CD4-positive, alpha-beta T cell (primary cell): ENCODE measurements at places on chromosomes 6 and 20. TPM values are rescaled to one million over a fixed set of nuclear protein-coding genes. Genes with fewer than 3 reads are reported as not detected.

WFDC10B gene
- not detected for total RNA-seq

DNA sequence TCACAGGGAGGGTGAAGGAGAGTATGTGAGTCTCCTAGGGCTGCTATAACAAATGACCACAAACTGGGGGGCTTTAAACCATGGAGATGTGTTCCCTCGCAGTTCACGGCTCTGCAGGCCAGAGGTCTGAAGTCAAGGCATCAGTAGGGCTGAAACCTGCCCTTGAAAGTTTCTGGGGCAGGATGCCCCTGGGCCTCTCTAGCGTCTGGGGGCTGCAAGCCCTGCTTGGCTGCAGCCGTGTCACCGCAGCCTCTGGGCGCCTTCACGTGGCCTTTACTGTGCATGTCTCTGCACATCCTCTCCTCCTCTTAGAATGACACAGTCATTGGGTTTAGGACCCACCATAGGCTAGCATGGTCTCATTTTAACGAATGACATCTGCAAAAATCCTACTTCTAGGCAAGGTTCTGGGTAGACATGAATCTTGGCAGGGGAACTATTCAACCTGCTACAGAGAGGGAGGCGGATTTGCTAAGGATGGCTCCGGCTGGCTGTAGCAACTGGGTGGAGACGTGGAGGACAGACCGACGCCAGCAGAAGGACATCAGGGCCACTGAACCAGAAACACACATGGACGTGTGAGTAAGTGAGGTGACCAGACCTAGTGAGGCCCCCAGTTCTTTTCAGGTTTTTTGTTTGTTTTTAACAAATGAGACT lies 58.6 kb downstream of the PHACTR3 start:
- no peak for DNase-seq

DNA sequence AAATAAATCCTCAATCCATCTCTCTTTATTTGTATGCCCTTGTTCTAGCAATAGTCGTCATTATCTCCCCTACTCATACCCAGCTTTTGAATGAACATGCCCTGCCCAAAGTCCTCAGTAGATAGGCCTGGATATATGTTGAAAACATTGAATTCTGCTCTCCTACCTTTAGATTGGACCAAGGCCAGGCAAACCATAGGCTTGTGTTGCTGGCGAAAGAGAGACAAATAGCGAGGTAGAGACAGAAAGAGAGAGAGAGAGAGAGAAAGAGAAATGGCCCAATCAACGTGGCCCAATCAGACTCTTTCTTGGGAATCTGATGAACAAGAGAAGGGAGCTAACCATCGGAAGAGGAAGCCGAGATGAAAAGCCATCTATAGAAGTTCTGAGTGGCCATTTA lies 45.2 kb downstream of the NEDD9 start:
- DNase-seq: no peak

DNA sequence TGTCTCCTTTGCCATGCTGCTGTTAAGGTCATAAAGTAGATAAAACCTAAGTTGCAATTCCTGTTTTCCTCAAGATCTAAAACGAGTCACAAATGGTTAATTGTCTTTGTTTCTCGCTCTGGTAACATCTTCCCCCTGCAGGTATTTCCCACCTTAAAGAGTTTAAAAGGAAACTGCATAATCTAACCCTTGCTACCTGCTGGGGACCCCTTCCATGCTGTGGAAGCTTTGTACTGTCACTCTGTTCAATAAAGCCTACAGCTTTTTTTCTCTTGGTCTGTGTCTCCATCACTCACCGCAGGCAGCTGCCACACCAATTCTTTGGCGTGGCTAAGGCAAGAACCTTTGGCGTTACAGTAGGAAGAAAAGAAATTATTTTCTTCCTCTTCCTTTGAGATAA lies 117.7 kb upstream of the GJE1 start:
- no peak for DNase-seq

DNA sequence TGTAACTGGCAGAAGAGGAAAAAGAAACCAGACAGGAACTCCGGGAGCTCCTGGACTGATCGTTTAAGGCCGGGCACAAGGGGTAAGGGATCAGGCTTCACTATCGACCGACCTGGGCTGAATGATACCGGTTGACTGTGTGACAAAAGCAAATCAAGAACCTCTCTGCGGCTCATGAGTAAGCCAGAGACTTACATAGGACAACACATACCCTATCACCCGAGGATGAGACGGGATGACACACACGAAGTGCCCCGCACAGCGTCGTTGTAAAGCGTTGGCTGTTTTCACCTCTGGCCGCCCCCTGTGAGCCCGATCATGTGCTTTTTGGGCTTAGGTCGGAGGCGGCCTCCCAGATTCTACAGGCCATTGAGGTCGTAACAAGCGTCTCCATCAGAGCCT lies 695 bp upstream of the TGIF2 start:
- peak; percentile 72 for DNase-seq

DNA sequence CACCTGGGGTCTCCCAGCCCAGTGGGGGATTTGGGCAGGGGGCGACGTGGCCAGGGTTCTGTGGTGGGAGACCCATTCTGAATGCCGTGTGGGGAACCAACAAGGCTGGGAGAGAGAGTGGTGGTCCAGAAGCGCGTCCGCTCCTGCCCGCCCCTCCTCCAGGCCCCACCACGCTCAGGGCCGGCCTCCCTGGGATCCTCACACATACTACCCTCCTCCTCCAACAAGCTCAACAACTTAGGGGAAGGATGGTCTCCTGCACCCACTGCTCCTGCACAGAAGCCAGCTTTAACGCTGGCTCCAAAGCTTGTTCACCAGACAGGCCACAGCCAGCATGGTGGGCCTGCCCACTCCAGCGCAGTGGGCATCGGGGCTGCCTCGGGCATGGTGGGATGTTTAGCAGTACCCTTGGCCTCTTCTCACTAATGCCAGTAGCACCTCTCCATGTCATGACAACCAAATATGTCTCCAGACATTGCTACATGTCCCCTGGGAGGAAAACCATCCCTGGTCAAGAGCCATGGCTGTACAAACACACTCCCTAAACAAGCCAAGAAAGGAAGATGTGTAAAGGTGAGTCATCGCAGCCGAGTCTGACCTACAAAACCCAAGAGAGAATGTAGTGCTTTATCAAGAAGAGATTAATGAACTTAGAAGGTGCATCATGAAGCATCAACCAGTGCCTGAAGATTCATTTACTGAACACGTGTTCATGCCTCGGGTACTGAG lies 75.7 kb downstream of the BMP7 start:
- no peak for DNase-seq

DNA sequence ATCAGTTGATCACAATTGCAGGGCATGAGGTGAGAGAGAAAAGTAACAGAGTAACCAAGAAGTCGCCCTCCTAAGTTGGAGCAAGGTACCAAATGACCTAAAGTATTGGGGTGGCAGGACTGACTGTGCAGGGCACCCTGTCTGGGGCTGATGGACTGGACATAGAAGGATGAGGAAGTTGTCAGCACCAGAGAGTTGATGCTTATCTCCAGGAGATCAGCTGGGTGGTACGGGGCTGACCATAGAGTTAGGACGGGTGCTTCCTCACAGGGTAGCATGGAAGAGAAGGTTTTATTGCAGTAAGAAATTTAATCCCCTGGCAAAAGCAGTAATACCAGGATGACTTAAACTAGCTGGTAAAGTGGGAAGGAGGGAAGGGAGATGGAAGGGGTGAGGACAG lies 66.7 kb downstream of the TMEM170B start:
- no peak for DNase-seq

DNA sequence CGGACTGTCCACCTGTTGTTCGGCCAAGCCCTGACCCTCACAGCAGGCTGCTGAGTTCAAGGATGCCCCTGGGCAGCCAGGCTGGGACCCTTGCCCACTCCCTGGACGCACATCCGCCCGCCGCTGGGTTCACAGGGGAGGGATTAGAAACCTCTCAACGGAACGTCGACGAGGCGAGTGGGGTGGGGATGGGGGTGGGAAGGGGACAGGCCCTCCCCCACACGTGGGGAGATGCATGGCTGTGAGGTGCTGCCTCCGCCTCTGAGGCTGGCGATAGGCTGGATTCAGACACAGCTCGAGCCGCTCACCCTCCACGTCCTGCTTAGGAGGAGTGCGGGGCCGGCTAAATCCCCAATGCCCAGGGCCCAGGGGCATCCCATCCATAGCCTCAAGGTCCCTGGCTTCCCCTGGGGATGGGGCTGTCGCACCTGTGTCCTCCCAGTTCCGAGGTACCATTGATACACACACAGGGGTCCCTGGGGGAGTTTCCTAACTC lies 90.6 kb upstream of the BHLHE23 start:
- DNase-seq: no peak

- no peak for DNase-seq
Measured at GRCh38 chr20:25549843-25550477, 35.4 kb downstream of the NINL start.

DNA sequence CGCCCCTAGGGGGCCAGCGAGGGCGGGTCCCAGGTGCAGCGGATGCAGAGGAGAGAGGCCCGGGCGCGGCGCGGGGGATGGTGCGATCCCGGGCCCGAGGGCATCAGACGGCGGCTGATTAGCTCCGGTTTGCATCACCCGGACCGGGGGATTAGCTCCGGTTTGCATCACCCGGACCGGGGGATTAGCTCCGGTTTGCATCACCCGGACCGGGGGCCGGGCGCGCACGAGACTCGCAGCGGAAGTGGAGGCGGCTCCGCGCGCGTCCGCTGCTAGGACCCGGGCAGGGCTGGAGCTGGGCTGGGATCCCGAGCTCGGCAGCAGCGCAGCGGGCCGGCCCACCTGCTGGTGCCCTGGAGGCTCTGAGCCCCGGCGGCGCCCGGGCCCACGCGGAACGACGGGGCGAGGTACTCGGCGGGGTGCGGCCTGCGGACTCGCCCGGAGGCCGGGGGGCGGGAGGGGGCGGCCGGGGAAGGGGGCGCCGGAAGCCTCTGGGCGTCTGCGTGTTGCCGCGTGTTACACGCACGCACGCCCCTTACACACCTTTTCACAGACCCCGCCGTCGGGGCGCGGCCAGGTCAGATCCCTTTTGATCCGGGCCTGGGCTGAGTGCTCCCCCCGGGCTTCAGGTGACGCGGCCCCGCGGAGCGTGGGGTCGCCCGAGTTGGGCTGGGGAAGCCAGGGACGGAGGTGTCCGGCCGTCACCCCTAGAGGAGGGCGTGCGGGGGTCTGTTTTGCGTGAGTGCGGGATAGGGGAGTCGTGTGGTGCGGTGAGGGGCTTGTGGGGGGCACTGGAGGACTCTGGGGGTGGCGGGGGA lies 412 bp downstream of the TRIB3 start:
- DNase-seq: peak; percentile 56

DNA sequence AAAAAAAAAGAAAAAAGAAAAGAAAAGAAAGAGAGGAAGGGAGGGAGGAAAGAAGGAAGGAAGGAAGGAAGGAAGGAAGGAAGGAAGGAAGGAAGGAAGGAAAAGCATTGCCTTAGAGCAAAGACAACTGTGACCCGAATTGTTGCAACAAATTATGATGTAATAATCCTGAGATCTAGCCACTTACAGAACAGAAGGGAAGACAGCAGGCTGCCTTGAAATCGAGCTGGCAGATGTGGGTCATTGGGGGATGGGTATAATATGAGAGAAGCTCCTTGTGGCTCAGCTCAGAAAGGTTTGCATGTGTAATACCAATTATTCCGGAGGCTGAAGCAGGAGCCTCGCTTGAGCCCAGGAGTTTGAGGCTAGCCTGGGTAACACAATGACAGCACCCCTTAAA lies 208.1 kb upstream of the PROKR2 start:
- DNase-seq: no peak

DNA sequence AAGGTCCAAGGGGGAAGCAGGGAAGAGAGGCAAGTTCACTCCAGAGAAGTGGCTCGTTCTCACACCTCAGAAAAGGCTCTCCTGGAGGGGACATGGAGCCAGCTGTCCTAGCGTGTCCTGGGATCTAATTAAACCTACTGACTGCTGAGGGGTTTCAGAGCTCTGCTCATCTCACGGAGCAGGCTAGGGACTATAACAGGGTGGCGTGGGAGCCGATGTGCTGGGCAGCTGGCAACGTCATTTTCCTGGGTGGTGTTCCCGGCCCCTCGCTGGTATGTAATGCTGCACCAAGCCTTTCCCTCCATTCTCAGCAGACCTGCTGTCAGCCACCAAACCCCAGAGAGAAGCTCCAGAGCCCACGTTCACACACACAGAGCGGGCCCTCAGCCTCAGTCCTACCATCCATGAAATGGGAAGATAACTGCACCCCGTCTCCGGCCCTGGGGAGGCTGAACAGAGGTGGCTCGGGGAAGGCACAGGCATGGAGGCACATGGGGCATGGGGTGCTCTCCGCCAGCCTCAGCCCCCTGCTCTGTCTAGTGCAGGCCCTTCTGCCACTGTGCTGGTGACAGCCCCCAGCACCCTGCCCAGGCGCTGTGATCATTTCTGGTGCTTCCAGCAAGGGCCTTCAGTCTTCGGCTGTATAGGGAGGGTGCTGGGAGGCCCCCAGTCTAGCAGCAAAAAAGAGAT lies 1.9 kb downstream of the CST7 start:
- no peak for DNase-seq

DNA sequence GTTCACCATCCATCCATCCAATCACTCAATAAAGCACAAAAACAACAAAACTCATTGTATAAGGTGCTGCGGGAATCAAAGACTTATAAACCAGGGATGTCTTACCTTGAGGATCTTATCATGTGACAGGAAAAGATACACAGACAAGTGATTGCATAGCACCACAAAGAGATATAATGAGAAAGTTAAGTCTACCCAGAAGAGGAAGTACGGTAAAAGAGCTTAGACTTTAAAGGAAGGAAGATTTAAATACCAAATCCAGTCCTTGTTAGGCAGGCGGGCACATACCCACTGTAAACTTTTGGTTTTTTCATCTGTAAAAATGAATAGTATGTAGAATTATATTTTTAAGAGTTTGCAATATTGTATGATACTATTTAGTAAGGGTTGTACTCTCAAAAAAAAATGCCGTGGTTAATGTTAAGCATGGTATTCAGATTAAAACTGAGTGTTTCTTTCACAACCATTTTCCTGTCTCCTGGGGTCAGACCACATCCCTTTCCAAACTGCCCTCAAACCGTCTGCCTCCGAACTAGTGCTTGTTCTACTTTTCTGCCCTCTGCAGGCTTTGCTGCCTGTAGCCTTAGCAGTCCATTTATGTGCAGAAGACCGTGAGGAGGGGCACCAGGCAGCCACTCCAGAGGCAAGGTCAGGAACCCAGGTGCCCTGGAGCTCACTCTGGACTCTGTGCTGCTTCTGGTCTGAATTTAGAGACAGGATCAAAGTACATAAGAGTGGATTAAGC lies 179.5 kb upstream of the SYNDIG1 start:
- DNase-seq: no peak

- DNase-seq: no peak
Measured at GRCh38 chr20:17576215-17576614, 6.3 kb downstream of the DSTN start.

- DNase-seq: peak; percentile 35
Measured at GRCh38 chr6:10719296-10719963, 3.4 kb upstream of the TMEM14C start.

DNA sequence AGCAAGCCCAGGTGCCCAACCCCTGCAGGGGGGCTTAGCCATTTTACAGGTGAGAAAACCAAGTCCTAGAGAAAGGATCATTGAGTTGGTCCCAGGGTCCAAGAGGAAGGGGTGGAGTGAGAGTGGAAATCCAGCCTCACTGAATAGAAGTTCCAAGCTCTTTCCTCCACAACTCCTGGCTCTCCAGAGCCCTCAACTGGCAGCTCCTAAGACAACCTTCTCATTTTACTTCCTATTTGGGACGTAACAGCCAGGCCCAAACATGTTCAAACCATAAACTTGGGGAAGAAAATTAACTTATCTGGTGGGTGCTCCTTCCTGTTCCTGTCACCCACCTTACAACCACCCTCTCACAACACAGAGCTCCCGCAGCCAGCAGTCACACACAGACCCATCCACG lies 57.9 kb downstream of the PRND start:
- no peak for DNase-seq
